Cardiac fibroblast (primary cell): ENCODE measurements at places on chromosomes 2 and 18.
A peak's percentile ranks its signal among the peaks of the same experiment; 100 is the strongest.

DNA sequence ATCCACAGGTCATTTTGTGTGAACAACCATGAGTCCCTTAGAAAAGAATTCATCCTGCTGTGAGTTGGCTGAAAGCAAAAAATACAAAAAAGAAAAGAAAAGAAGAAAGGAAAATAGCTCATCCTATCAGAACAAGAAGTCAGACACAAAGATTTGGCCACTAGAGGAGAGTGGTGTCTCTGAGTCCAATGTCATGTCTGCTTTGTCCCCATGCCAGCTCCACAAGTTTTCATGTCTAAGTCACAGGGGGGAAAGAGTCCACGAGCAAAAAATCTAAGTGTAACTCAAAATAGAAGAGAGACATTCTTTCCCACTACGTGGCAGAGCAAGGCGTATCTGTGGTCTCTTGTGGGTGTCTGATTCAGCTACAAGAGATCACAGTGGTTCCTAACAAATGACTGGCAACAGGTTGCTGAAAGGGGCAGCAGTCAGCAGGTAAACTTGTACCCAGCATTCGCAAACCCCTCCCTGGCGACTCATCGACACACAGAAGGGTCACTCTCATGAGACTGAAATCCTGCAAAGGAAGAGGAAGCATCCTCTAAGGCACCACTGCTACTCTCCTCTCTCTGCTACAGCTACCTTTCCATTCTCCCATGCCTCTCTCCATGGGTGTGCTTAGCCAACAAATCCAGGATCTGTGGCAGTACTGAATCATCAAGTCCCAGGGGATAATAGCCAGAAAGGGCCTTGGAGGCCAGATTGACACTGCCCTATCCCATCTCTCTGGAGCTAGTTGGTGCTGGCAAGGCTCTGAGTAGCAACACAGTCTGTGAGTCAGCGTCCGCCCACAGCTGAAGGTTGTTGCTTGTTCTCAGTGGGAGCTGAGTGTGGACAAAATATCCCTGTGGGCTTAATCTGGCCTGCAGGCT, 123.0 kb upstream of the SLC39A10 start:
- peak; percentile 95 for DNase-seq

- DNase-seq = no peak
These were observed 93.5 kb downstream of the FAM124B start for GRCh38 chr2:224308272-224308911.

DNA sequence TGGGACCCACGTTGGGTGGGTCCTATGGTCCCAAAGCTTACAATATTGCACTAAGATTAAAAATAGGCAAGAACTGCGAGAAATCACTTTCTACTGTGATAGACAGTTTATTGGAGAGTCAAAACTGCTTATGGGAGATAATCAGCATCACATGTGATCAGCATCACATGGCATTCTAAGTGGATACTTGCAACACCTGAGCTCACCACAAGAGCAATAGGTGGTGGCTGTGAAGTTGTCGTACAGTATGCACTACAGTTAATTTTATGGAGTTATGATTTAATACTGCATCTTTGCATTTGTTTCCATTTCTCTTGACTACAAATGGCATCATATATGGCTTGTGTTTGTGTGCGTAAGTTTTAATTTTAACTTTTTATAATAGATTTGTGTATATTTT, 11.6 kb downstream of the PNO1 start:
- DNase-seq = no peak

- DNase-seq = no peak
These were observed 99.7 kb upstream of the CELF4 start for GRCh38 chr18:37665346-37665745.

DNA sequence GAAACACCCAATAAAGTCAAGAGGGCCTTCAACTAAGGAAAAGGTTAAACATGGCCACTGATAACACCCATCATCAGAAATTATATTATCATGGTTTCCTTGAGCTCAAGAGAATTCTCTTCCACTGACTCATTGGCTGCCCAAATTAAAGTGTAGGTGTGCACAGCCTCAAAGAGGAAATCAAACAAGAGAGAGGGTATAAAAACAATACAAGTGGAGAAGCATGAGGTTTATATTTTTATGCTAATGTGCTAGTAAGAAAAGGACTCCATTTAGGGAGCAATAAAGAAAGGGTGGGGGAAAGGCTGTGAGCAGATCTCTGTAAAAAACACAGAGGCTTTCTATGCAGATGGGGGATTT, 168.8 kb upstream of the VRK2 start:
- no peak for DNase-seq

- DNase-seq = peak; percentile 75
These were observed at the start of gene FMNL2 for GRCh38 chr2:152335016-152335725. TSS of gene FMNL2 (plus strand) at chr2:152335174.

GRCh38 chr2:8544171-8544785, 137.6 kb upstream of the ID2 start:
- no peak for DNase-seq
